Activated T-helper 1 cell treated with Interleukin-2 at 50 U/mL for 16 hours (primary cell): ENCODE measurements at places on chromosomes 13 and 19.

DNA sequence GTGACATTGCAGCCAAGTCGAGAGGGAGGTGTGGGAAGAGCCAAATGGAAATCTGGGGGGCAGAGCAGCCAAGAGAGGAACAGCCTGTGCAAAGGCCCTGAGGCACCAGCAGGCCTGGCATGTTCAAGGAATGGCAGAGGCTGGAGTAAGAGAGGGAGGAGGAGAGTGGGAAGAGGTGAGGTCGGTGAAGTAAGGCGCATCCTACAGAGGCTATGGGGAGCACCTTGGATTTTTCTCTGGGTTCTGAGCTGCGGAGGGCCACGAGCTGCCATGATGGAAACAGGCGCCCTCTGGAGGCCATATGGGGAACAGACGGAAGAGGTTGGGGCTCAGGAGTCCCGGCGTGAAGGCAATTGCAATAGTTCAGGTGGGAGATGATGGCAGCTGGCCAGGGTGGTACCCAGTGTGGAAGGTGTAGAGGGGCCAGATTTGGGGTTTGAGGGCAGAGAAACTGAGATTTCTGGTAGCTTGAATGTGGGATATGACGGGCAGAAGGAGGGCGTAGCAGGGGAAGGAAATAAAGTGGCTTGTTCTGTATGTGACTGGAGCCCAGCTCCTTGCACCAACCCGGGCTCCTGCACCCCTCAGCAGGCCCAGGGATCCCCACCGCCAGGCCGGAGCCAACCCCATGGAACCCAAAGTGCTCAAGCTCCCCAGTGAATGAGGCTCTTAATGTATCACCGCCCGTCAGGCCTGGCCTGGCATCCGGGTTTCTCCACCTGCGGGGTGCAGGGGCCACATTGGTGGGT is 20.5 kb upstream of the STRN4 start:
- DNase-seq = no peak

GRCh38 chr13:95123726-95124125 is 177.5 kb downstream of the ABCC4 start:
- no peak for DNase-seq

- DNase-seq = no peak
Measured at GRCh38 chr13:107852072-107852471, 363.3 kb downstream of the LIG4 start.

DNA sequence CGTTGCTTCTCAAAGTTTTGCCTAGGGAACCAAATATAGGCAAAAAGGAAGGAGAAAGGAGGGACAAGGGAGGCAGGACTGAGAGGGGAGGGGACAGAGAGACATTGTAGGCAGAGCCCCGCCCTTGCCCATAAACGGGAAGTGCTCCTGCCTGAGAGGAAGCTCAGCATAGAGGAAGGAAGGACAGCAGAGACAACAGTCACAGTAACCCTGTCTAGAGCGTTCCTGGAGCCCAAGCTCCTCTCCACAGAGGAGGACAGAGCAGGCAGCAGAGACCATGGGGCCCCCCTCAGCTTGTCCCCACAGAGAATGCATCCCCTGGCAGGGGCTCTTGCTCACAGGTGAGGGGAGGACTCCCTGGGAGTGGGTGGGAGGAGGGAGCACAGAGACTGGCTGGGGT is at the start of gene CEACAM21:
TSS of gene CEACAM21 (plus strand) at position 169 of the 400 bp plus-strand sequence. CDS start at position 278, 109 bp downstream.
- DNase-seq = peak; percentile 27

GRCh38 chr19:3821857-3822364 is 35.7 kb upstream of the MATK start:
- peak; percentile 79 for DNase-seq
